AG20443 (cell line): ENCODE measurements at places on chromosomes 7 and 10.

GRCh38 chr10:17647326-17647725, 3.4 kb downstream of the STAM start:
- no peak for DNase-seq

DNA sequence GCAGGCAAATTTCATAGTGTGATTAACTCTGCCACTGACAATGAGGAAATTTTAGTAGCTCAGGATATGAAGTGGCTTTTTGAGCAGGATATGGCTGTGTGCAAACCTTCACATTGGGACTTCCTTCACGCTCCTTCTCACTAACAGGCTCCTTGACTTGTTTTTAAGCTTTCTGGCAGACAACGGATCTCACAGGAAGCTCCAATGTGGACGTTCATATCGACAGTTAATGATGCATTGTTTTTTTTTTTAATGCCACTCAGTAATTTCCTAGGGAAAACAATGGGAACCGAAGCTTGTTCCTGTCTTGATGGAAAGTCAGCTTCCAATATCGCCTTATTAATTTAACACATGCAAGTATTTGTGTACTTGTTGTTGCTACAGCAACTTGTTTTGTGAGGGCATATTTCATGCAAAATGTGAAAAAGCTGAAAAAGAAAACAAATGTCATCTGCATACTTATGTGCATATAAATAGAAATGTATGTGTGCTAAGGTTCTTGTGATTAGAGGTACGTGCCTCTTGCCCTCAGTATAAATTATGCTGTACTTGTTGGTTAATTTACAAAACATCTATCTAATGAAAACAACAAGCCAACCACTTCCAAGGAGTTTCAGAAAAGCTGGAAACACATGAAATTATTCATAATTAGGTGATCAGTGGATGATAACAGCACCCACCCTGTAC, 84.7 kb downstream of the NRP1 start:
- no peak for DNase-seq

DNA sequence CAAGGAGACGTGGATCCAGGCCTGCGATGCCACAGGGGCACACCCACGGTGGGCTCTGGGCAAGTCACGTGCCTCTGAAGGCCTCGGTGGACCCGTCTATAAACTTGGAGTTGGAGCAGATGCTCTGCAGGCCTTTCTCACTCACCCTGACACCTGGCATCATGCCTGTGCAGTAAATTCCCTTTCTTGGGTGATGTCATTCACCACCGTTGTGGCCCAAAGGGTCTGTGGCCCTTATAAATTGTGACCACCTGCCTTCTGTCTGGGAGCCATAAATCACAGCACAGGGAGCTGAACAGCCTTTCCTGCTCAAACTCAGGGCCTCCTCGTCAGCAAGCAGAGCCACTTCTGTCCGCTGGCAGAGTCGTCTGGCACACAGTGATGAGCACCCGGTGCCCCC, 52.2 kb downstream of the GPAM start:
- DNase-seq, result no peak

GRCh38 chr10:7406712-7407333, 4.0 kb downstream of the SFMBT2 start:
- DNase-seq, result no peak

DNA sequence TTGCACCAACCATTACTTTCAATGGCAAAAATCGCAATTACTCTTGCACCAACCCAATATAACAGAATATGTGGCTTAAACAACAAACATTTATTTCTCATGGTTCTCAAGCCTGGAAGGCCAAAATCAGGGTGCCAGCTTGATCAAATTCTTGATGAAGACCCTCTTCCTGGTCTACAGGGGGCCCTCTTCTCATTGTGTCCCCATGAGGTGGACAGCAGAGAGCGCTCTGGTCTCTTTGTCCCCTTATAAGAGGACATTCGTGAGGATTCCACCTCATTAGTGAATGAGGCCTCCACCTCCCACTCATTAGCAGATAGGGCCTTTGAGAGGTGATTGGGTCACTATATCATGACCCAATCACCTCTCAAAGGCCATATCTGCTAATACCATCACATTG, 120.0 kb downstream of the CALN1 start:
- DNase-seq, result no peak

- no peak for DNase-seq
Observed at GRCh38 chr10:47184273-47184672, 115.7 kb upstream of the GDF10 start.

DNA sequence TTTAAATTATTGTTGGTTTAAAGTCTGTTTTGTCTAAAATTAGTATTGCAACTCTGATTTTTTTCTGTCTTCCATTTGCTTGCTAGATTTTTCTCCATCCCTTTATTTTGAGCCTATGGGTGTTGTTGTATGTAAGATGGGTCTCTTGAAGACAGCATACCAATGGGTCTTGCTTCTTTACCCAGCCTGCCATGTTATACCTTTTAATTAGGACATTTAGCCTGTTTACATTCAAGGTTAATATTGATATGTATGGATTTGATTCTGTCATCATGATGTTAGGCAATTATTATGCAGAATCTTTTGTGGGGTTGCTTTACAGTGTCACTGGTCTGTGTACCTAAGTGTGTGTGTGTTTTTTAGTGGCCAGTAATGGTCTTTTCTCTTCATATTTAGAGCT, 281.4 kb upstream of the CSTF2T start:
- no peak for DNase-seq

- DNase-seq, result no peak
Observed at GRCh38 chr10:60461688-60462087, 72.0 kb upstream of the ANK3 start.

DNA sequence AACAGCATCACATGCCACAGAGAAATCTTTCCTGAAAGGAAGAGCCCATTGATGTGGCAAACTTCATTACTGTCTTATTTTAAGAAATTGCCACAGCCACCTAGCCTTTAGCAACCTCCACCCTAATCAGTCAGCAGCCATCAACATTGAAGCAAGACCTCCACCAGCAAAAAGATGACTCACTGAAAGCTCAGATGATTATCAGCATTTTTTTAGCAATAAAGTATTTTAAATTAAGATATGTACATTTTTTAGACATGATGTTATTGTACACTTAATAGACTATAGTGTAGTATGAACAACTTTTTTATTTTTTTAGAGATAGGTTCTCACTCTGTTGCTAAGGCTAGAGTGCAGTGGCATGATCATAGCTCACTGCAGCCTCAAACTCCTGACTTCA, 14.8 kb downstream of the STEAP1B start:
- DNase-seq, result no peak

GRCh38 chr7:121957626-121958025, 84.7 kb downstream of the PTPRZ1 start:
- no peak for DNase-seq

DNA sequence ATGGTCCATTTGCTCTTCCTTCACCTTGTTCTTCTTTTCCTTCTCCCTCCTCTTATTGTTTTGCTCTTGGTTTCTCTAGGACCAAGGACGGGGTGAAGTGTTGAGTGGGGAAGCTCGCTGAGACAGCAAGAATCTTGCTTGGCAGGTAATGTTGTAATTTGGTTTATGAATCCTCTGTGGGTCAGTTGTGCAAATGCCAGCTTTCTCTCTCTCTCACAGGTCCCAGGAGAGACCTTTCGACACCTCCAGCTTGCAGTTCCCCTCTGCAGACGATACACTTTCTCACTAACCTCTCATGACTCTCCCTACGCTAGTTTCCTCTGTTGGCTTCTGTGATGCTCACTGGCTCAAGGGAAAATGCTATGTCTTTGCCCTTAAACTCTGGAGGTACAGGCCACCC, 77.0 kb downstream of the FRMD4A start:
- no peak for DNase-seq

GRCh38 chr7:6232534-6232933, 39.9 kb downstream of the CYTH3 start:
- DNase-seq, result no peak

GRCh38 chr10:98292971-98293370, 25.0 kb upstream of the LOXL4 start:
- no peak for DNase-seq

- DNase-seq, result peak; percentile 18
Observed at GRCh38 chr7:28643188-28643569, 230.9 kb downstream of the CREB5 start.

DNA sequence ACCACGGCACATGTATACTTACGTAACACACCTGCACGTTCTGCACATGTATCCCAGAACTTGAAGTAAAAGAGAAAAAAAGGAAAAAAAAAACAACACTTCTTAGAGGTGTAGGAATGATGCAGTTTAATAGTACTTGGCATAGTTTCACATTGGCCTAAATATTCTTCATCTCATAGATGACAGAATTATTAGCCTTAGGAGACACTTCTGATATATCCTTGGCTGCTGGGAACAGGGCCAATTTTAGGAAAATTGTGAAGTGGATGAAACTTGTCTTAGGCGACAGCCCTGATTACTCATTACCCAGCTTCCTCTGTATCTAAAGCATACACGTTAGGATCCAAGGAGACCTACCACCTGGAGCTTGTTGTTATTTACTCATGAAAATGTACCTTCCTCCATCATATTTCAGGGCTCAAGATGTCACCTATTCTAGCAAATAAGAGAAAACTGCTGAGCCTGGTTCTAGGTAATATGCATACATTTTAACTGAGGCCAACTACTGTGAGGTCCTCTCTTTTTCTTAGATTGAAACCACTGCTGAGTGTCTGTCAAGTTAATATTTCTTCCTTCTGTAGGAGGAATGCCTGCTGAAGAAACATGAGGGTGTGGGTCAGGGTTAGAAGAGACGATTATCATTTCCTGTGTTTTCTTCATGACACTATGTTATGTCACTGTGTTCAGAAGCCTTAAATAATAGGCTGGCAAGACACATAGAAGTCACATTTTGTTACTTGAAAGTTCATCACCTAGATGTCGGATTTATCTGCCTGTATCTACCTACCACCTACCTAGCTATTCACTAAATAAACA, 44.3 kb downstream of the CPED1 start:
- DNase-seq, result no peak

- DNase-seq, result no peak
Observed at GRCh38 chr10:88065383-88066049, 202.1 kb downstream of the PTEN start.

DNA sequence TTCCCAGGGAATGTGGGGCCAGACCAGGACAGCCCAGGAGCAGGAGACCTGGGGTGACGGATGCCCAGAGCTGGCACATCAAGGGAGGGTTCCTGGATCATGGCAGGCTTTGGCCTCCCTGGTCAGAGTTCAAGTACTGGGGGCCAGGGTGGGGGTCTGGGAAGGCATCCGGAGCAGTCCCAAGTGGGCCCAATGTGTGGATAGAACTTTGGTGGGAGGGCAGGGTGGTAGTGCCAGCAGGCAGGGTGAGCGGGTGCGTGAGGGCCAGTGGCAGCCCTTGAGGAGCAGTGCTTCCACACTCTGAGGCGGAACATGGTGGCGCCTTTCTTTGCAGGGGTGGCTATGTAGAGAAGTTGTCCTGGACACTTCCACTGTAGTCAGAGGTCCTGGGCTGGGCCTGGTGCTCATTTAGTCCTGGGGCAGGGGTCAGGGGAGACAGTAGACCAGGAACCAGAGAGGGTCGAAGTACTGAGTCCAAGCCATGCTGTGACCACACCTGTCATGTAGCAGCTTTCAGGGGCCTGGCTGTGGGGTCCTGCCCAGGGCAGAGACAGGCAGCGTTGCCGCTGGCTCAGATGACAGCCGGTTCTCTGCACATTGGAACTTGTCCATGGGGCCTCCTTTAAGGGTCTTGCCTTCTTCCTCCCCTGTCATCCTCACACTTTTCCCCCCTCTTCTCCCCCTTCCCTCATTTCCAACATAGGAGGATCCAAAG, 22.2 kb upstream of the CSGALNACT2 start:
- DNase-seq, result no peak

DNA sequence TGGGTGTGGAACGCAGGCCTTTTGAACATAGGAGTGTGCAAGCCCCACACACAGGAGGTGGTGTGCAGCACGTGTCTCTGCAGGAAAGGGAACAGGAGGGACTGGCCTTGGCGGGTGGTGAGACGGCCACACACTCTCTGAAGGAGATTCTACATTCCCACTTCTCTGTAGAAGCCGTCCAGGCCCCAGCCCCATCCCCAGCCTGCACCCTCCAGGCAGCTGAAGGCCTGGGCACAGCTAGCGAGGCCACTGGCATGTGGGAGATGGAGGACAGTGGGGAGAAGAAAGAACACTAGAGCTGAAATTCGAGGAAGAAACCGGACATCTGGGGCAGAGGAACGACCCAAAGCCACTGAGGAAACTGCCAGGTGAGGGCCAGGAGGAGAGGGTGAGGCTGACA, 507.3 kb downstream of the DNAJB6 start:
- no peak for DNase-seq

DNA sequence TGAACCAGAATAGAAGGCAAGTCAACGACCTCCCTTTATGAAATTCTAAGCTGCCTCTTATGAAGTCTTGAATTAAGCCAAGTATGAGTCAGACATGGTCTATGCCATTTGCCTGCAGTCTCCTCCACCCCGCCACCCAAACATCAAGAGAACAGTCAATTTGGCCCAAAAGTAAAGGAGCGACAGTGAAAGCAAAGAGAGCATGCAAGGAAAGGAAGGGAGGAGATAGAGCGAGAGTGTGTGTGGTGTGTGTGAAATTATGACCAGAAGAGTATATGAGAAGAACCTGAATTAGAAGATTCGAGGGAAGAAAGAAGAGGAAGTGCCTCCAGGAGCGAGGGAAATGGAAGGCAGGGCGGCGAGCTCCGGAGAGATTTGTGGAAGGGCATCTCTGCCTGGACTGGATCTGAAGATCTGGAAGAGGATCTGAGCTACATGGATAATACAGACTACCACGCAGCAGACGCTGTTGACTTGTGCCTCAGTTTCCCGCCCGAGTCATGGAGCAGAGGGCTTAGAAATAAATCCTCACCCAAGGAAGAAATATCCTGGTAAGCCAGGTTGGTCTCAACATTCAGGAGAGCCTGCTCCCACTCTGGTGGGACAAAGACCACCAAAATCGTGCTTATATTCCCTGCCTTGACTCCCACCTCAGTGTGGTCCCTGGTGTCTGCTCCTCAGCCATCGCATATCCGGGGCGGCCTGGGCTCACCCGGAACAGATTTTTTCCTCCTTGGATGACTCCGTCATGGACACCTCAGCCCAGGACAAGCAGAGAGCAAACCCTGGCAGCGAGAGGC, 459 bp downstream of the ZDHHC6 start:
- DNase-seq, result peak; percentile 14

DNA sequence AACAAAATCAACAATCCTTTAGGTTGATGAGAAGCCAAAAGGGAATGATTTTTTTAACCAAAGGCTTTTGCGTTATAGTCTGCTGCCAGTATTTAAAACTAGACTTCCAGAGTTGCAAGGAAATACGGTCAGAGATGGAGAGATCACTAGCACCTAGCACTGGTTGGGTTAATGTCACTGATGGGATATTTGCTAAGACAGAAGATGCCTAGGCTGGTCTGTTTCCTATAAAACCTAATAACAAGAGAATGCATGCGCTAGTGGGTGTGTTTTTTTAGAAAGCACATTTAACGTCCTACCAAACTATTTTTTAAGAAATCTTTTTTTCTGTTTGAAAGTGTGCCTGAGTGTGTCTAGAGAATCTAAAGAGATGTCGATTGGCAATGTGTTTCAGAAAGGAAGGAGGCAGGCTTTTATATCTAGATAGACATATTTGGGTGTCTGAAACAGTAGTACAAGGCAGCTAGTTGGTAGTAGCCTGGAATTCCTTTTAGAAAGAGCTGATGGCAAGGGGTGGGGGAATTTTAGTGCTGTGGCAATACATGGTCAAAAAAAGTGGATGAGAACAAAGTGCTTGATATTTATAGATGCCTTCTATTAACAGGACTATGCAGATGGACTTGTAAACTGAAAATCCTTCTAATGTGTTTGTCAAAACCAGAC, 863 bp downstream of the CALD1 start:
- DNase-seq, result no peak
